ENCODE measurements at places on chromosomes 1 and 21.

DNA sequence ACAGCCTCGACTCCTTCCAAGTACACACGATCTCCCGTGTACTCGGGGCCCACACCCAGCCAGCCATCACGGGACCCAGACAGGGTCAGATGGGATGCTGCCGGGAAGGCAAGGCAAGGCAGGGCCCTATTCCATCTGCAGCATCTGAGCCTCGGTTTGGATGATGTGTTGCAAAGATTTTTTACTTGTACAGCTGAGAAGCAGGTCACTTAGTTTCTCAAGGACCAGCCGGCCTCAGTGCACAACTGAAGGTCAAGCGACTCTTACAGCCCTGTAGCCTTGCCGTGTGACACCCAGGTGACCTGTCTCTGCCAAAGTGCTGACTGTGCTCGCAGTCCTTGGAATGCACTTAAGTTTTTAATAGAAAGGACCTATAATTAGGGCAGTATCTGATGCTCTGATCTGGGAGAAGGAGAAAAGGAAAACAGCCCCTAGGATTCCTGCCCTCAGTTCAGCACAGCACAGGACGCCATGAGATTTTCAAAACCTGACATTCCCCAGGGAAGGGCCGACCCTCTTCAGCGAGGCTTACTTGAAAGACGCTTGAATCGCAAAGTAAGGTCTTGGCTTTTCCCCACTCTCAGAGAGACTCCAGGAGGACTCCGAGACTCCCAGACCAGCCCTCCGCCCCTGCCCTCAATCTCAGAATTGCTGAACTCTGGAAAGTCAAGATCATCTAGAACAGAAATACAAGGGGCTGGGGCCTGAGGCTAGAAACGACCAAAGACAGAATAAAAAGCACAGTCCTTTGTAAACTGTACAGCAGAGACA lies 1.3 kb downstream of the GPR157 start:
- DNase-seq = no peak

- no peak for DNase-seq
Measured at GRCh38 chr1:59485171-59485570, 188.3 kb downstream of the FGGY start.

DNA sequence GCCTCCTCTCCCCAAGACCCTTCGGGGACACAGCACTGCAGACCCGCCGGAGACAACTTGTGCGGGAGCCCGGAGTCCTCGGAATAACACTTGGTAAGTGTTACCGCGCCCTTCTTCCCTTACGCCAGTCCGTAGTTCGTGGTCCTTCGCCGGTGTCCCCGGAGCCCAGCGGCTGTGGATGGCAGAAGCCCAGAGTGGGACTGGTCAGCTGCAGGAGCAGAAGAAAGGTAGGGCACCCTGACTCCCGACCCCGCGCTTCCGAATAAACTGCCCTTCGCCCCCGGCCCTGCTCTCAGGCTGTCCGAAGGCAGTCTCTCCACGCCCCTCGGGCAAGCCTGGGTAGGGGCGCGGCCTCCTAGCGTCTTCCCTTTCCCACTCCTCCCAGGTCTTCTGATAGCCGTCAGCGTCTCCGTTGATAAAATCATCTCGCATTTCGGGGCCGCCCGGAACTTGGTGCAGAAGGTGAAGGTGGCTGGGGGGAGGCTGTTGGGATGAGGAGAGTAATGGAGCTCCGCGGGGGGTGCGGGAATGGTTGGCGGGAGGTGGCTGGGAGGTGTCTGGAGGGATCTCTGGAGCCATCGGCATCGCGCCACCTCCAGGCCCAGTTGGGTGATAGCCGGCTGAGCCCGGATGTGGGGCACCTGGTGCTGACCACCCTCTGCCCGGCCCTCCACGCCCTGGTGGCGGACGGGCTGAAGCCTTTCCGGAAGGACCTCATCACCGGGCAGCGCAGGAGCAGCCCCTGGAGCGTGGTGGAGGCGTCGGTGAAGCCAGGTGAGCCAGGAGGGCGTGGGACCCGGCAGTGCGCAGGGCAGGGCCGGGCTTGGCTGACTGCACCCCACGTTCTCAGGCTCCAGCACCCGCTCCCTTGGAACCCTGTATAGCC lies 4.3 kb downstream of the RUSC1 start:
- peak; percentile 79 for DNase-seq

DNA sequence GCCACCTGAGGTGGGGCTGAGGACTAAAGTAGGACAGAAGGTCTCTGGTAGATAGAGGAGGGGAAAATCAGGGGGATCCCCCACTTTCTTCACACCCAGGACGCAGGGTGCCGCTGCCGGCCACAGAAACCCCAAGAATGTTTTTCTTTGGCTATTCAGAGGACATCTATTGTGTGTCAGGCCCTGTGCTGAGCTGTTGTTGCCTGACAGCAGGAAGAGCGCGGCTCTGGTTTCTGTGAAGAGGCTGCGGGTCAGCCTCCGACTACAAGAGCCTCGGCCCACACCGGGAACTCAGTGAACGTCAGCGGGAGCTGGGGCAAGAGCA lies 407 bp upstream of the PIGV start:
- no peak for DNase-seq

DNA sequence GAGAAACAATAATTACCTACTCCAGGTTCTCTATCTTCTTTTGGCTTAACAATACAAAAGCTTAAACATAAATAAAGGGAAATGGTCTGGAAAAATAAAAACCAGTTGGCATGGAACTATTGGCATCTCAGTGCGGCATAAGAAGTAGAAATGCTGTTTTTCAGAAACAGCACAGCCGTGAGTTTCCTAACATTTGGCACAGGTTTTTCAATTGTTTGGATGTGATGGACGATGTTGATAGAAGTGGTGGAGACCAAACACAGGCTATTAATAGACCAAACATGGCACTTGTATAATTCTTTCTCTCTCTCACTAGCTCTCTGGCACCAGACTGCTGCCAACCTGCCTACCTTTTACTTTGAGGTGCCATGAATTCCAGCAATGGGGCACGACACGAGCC lies 36.2 kb downstream of the KCNN3 start:
- DNase-seq = no peak

- no peak for DNase-seq
Measured at GRCh38 chr21:38861989-38862683, 56.4 kb downstream of the ETS2 start.

DNA sequence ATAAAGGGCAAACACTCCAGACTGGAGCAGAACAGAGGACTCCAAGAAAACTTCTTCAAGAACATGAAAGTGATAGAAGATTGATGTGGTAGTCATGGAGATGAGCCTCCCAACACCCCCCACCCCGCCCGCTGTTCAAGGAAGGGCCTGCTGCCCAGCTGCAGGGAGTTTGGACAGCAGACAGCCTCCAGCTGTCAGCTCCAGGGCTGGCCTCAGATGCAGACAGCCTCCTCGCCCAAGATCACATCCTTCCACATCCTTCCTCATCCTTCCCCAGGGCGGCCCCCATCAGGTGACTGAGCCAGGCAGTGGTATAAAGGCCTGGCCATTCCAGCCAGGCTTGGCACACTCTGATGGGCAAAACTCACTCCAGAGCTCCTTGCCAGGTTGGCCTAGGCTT lies 24.6 kb downstream of the HMGN2 start:
- DNase-seq = no peak

- DNase-seq = peak; percentile 99
Measured at GRCh38 chr1:46466477-46467182, 23.0 kb upstream of the DMBX1 start.

All from NCI-H82 (cell line).